ENCODE measurements at places on chromosomes 1 and 21.
A peak's percentile ranks its signal among the peaks of the same experiment; 100 is the strongest.

DNA sequence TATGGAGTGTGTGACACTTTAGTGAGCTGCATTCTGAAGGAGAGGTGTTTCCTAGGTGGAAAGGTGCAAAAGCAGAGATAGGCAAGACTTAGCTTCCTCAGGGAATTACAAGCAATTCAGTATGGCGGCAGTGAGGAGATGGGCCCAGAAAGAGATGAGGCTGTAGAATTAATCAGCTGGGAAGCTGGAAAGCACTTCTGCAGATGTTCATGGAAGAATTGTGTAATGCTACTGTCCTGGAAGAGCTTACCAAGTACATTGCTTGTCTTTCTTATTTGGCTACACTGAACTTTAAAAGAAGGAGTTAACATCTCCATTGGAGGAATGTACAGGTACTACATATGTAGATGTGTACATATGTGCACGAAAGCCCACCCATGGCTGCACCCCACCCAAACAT lies 103.7 kb upstream of the DPT start:
- DNase-seq = no peak

DNA sequence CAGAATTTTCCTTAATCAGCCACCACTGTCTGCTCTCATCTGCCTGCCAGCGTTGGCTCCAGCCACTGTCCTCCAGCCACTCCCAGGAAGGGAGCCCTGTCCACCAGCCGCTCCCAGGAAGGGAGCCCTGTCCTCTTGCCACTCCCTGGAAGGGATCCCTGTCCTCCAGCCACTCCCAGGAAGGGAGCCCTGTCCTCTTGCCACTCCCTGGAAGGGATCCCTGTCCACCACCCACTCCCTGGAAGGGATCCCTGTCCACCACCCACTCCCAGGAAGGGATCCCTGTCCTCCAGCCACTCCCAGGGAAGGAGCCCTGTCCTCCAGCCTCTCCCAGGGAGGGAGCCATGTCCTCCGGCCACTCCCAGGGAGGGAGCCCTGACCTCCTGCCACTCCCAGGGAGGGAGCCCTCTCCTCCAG lies 726.5 kb downstream of the PTPRU start:
- DNase-seq = no peak

DNA sequence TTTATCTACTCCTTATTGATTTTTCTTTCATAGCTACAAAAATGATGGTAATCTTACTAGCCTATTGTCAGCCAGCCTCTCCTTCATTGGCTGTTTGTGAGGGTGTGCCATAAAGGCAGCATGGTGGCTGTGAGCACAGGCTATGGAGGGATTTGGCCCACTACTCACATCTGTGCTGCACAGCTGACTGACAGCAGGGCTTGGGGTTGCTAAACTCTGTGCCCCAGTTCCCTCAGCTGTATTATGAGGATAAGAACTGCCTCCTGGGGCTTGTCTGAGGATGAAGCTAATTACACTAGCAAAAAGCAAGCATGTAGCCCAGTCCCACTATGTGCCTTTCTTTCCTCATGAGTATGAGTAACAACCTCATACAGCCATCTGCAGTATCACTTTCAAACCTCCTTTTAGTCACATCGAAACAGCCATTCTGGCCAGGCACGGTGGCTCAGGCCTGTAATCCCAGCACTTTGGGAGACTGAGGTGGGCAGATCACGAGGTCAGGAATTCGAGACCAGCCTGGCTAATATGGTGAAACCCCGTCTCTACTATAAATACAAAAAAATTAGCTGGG lies 66.2 kb downstream of the COQ8A start:
- no peak for DNase-seq

GRCh38 chr21:41363370-41364270 lies 1.8 kb downstream of the MX2 start:
- DNase-seq = no peak

DNA sequence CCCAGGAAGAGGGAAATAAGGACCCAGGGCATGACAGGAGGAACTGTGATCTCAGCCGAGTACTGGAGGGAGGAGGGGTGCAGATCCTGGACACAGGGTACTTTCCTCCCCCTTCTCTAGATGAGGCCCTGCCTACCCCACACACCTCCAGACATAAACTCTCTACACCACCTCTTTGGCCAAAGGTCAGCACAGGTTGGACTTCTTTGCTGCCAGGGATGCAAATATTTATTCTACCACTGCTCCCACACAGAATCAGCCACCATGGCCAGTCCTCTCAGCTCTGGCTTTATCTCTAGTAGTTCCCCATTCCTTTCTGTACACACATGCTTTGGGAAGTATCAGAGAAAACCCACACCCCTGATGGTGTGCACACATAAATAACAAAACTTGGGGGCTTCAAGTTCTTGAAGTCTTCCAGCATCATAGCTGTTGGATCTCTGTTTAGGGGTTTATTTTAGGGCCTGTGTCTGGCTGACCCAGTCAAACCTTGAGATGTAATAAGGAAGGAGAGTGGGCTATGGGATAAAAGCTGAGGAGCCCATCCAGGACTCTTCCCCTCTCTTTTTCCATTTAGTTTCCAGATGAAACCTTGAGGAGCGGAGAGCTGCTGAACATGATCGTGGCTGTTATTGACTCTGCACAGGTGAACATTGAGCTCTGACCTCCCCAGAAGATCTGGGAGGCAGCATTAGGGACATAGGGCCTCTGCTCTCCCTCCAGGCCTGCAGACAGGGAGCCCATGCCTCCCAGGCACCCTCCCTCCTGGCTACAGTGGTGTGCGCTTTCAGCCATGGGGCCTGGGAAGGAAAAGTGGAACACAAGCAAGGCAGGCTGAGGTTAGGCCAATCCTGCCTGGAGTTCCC lies 6.7 kb upstream of the SLC27A3 start:
- DNase-seq = no peak

DNA sequence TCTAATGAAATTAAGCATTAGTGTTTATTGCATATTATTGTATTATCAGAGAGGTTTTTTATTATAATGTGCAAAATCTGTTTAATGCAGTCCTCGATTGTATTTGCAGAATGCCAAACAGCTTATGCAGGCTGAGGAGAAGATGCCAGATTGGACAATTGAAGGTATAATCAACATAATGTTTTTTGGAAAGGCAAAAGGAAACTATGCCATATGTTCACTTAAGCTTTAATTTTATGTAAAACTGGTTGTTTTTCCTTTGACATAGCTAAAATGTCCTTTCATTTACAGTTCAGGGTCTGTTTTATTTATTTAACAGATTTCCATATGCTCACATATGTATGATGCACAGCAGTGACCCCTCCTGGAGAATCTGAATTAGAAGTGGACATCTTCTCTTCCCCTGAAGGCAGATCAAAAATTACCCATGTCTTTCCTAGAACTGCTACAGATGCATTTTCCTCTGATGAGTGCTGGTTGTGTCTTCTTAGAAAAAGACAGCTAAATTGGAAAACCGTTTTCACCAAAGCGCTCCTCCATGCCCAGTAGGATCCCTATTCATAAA lies 143.5 kb upstream of the USH2A start:
- DNase-seq = no peak

DNA sequence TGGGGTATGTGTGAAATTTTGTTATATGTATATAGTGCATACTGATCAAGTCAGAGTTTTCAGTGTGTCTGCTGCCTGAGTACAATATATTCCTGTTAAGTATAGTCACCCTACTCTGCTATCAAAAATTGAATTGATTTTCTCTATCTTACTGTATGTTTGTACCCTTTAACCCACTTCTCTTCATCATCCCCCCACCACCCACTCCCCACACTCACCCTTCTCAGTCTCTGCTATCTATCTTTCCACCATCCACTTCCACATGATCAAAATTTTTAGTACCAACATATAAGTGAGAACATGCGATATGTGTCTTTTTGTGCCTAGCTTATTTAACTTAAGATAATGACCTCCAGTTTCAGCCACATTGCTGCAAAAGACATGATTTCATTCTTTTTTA lies 4.2 kb downstream of the LY9 start:
- no peak for DNase-seq

DNA sequence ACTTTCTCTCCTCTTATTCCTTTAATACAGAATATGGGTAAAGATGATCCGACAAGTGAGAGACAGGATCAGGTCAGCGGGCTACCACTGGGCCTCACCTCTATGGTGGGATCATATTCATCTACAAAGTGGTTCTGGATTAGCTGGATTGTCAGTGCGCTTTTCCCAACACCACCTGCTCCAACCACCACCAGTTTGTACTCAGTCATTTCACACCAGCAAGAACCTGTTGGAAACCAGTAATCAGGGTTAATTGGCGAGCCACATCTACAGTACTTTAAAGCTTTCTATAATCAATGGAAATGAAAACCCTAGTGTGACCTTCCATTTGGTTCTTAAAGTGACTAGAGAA lies 643 bp downstream of the NRAS start:
- DNase-seq = no peak

DNA sequence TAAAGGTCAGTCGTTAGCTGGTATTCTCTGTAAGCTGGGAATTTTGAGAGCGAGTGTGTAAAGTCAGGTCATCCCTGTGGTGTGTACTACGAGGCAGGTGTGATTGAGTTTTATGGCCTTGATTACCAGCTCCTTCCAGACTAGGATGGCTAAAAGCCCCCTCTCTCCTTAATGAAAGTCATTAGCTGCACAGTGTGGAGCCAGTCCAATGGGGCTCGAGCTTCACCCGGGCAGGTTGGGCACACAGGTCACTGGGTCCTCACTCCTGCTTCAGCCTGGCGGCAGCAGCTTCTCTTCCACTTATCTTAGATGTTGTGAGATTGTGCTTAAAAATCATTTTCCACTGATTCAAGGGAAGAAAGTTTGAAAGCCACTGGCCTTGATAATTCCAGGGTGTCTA lies 3.0 kb downstream of the DMRTB1 start:
- no peak for DNase-seq

GRCh38 chr21:35994613-35995012 lies 65.7 kb downstream of the SETD4 start:
- no peak for DNase-seq

DNA sequence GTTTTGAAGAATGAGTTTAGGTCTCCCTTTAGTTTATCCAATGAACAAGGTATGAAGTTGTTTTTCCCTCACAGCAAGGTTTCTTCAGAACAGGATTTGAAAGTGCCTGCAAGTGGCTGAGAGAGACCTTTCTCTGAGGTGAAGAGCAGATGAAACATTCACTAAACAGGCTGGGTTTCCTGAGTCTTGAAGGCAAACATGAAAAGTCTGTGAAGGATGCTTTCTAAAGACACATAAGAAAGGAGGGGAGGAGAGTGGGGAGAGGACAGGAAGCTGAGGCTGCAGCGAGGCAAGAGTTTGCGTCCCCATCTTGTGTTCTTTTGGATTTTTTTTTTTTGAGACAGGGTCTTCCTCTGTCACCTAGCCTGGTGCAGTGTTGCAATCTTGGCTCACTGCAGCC lies 95.7 kb upstream of the SIM2 start:
- DNase-seq = no peak

DNA sequence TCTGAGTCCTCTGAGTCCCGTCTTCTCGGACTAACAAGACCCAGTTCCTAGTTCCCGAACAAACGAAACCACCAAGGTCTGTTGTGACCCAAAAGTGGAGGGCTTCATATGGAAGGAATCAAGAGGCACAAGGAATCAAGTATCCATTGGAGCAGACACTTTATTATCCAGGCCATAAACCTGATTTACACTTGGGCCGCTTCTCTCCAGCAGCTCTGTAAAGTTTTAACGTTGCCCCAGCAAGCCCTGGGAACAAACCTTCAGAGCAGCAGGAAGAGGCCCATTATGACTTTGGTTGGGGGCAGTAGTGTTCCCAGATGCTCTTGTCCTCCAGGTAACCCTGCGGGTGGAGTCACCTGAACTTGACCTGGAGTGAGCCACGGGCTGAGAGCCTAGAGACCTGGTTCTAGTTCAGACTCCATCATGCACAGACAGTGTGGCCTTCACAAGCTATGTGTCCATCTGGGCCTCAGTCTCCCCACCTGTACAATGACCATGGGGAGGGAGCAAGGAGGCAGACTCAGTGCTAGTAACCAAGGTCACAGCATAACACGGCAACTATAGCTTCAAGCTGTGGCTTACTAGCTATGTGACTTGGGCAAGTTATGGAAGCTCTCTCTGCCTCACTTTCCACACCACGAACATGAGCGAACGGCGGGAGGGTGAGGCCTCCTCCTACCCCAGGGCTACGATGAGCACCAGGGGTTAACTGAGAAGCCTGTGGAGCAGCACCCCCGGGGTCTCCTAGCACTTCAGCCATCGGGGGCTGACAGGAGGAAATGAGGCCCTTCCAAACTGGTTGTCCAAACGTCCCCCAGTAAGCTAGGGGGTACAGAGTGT lies 95.7 kb downstream of the GLIS1 start:
- peak; percentile 11 for DNase-seq

- no peak for DNase-seq
Observed at GRCh38 chr1:234871710-234872271, 256.8 kb downstream of the TOMM20 start.

DNA sequence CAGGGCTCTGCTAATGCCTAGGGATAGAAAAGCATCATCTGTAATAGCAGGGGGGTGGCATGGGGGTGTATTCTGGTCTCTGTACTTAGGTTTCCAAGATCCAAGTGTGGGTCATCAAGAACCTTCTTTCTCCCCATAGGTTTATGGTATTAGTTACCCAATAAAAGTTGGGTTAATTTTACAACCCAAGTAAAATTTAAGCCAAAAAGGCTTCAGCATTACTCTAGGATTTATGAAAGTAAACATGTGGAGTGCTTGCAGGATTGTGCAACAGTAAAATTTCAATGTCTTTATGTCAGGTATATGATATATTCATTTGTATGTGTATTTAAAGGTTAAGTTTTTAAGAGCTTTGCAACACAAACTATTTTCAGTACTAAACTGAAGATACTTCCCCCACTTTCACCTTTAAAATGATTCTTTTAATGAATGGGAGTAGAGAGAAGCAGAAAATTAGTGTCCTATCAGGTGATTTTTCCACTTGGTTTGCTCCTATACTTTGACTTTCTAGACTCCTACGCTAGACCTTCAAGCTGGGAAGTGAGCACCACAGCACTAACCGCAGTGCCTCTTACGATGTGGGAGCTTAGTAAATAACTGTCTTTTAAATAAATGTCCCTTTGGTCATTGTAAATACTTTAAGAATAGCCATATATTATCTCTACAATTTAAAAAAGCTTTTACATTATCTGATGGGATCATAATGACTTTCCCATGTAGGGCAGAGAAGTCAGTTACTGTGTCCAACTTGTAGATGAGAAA lies 67.8 kb upstream of the UBE2U start:
- no peak for DNase-seq

- no peak for DNase-seq
Observed at GRCh38 chr1:48062353-48062752, 65.2 kb upstream of the TRABD2B start.

- DNase-seq = no peak
Observed at GRCh38 chr1:12342401-12343003, 112.7 kb downstream of the VPS13D start.

- DNase-seq = no peak
Observed at GRCh38 chr1:63674865-63675419, 81.7 kb downstream of the PGM1 start.

All from CD4-positive, alpha-beta T cell treated with Interleukin-15 for 1 hour (primary cell).